ENCODE measurements at places on chromosomes 5 and 9.

GRCh38 chr9:115134941-115135340 lies 17.0 kb upstream of the TNC start:
- DNase-seq, result no peak
- no peaks in the 10 kb centered on the region for H3K4me1 ChIP-seq
- no peaks in the 10 kb centered on the region for H3K36me3 ChIP-seq
- no peaks in the 10 kb centered on the region for H3K27me3 ChIP-seq
- H3K4me3 ChIP-seq, result no peak overlapping the region
- H3K27ac ChIP-seq, result no peak overlapping the region

DNA sequence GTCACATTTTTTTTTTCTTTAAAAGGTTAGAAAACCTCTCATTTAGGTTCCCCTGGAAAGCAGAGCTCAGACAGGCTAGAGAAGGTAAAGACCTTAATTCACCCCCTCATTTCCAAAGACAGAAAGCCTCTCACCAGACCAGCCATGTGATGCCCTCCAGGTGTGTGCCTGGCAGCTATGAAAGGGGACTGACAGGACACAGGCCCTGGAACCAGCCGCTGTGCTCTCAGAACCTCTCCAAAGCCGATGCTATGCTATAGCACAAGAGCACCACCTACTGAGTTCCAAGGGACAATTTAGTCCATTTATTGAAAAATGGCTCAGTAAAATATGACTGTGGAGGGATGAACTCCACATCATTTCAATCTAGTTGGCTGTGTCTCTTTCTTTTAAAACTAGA lies 48.8 kb downstream of the FANCC start:
- no peaks in the 10 kb centered on the region for H3K27me3 ChIP-seq
- H3K4me3 ChIP-seq, result no peak overlapping the region
- H3K36me3 ChIP-seq, result no peaks in the 10 kb centered on the region
- no peaks in the 10 kb centered on the region for H3K4me1 ChIP-seq
- no peak for DNase-seq

GRCh38 chr5:146395193-146395592 lies 51.9 kb upstream of the TCERG1 start:
- no peak for DNase-seq
- H3K36me3 ChIP-seq, result no peaks in the 10 kb centered on the region
- H3K27me3 ChIP-seq, result peaks cover 2% of the 10 kb centered on the region
- H3K4me3 ChIP-seq, result no peak overlapping the region
- no peaks in the 10 kb centered on the region for H3K4me1 ChIP-seq
- no peak overlapping the region for H3K27ac ChIP-seq

- H3K4me1 ChIP-seq, result no peaks in the 10 kb centered on the region
- H3K36me3 ChIP-seq, result no peaks in the 10 kb centered on the region
- peak overlapping the region; percentile 39 for H3K27ac ChIP-seq
Measured at GRCh38 chr9:133147412-133148198, 16.1 kb downstream of the GBGT1 start.

GRCh38 chr9:91714020-91714806 lies 235.8 kb downstream of the ROR2 start:
- H3K4me3 ChIP-seq, result peak overlapping the region; percentile 18
- no peak overlapping the region for H3K27ac ChIP-seq
- DNase-seq, result peak; percentile 75
- no peaks in the 10 kb centered on the region for H3K36me3 ChIP-seq
- H3K27me3 ChIP-seq, result no peaks in the 10 kb centered on the region
- H3K4me1 ChIP-seq, result no peaks in the 10 kb centered on the region

- H3K27me3 ChIP-seq, result no peaks in the 10 kb centered on the region
- no peak overlapping the region for H3K27ac ChIP-seq
- H3K36me3 ChIP-seq, result no peaks in the 10 kb centered on the region
- no peaks in the 10 kb centered on the region for H3K4me1 ChIP-seq
- DNase-seq, result no peak
- H3K4me3 ChIP-seq, result no peak overlapping the region
Measured at GRCh38 chr5:117733051-117733450, 1158.4 kb upstream of the SEMA6A start.

DNA sequence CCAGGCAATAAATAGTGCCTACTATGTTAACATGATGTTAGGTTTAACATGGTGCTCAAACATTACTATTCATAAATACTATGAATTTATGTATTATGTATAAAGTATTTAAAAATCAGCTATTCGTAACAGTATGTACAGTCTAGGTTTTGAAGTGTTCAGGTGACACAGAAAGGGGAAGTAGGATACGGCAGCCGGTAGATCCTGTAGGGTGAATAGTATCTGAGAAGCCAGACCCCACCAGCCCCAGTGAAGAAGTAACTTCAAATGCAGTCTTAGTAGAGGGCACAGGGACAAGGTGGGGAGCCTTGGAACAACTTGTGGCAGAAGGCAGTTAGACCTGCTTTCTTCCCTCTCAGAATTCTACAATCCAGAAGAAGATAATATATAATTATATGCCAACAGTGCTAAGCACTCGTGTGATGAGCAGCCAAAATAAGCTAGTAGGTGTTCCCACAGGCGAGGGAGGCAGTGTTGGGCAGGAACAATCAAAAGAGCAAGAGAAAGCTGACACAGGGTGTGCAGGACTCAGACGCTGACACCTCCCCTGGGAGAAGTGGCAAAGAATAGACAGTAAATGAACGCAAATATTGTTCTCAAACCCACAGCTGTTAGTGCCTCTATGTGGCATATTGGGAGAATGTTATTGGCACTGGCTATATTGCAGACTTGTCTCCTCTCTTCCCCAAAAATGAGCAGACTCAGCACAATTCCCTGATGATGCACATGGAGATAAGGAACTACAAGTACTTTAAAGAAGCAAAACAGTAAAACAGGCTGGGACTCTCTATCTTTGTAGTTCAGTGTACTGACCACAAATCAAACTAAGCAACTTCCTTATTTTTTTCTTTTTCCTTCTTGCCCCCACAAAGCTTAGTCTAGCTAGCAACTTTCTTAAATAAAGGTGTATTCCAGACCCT lies 4.6 kb downstream of the ZNF367 start:
- no peaks in the 10 kb centered on the region for H3K36me3 ChIP-seq
- DNase-seq, result no peak
- no peaks in the 10 kb centered on the region for H3K4me1 ChIP-seq
- H3K4me3 ChIP-seq, result no peak overlapping the region
- no peak overlapping the region for H3K27ac ChIP-seq

- no peak overlapping the region for H3K27ac ChIP-seq
- no peak for DNase-seq
- no peaks in the 10 kb centered on the region for H3K4me1 ChIP-seq
- no peak overlapping the region for H3K4me3 ChIP-seq
Measured at GRCh38 chr9:113695440-113695851, 180.7 kb upstream of the ZNF618 start.

GRCh38 chr5:93899026-93899600 lies 157.7 kb upstream of the POU5F2 start:
- H3K27ac ChIP-seq, result no peak overlapping the region
- H3K4me1 ChIP-seq, result no peaks in the 10 kb centered on the region
- no peaks in the 10 kb centered on the region for H3K36me3 ChIP-seq
- DNase-seq, result no peak
- no peaks in the 10 kb centered on the region for H3K27me3 ChIP-seq

Data from aorta (tissue), 5 donors.